ENCODE measurements at places on chromosomes 3 and 15.

DNA sequence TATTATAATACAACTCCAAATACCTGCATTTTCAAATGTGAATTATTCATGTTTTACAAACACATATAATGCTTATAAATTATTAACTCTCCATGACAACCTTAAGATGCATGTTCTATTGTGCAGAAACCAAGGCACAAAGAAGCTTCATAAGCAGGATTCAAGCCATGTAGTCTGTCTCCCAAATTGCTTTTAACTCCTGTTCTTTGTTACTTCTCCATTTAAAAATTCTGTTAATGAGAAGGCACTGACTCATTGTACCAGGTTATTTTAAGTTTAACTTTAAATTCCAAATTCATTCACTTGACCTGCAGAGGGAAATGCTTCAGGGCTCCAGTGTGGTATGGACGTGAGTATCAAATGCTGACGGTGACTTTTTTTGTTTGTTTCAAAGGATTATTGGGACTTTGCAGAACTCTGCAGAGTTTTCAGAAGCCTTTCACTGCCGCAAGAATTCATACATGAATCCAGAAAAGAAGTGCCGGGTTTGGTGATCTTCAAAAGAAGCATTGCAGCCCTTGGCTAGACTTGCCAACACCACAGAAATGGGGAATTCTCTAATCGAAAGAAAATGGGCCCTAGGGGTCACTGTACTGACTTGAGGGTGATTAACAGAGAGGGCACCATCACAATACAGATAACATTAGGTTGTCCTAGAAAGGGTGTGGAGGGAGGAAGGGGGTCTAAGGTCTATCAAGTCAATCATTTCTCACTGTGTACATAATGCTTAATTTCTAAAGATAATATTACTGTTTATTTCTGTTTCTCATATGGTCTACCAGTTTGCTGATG, 100.0 kb downstream of the MME start:
- DNase-seq: no peak

- DNase-seq: no peak
Measured at GRCh38 chr3:32334675-32335074, 57.0 kb upstream of the CMTM7 start.

- DNase-seq: no peak
Measured at GRCh38 chr3:124545891-124546290, 184.4 kb upstream of the UMPS start.

- DNase-seq: no peak
Measured at GRCh38 chr3:195889870-195890295, 18.5 kb downstream of the TNK2 start.

DNA sequence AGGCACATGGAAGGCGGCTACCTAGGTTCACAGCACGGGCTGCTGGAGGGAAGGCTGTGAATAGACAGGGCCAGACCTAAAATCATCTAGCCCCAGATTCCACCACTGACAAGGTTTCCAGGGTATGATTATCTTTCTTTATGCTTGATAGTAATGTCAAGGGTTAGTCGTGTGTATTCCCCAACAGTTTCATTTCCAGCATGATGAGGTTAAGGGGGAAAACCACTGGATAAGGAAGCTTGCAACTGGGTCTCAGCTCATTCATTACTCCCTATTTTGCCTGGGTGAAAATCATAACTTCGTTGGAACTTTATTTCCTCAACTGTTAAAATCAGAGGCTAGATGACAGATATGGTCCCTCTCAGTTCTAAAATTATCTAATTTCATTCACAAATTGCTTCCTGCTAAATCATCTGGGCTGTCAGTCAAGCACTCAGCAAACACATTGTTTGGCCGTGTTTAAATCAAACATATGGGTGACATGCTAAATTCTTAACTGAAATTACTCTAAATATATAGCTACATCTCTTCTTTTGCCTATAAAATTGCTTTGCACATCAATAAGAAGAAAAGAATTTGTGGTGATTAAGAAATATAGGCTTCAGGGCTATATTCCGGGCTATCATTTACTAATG, 111.7 kb downstream of the CYP19A1 start:
- no peak for DNase-seq

GRCh38 chr3:190738636-190739155, 123.8 kb downstream of the GMNC start:
- no peak for DNase-seq

- no peak for DNase-seq
Measured at GRCh38 chr15:70609889-70610288, 153.5 kb downstream of the UACA start.

DNA sequence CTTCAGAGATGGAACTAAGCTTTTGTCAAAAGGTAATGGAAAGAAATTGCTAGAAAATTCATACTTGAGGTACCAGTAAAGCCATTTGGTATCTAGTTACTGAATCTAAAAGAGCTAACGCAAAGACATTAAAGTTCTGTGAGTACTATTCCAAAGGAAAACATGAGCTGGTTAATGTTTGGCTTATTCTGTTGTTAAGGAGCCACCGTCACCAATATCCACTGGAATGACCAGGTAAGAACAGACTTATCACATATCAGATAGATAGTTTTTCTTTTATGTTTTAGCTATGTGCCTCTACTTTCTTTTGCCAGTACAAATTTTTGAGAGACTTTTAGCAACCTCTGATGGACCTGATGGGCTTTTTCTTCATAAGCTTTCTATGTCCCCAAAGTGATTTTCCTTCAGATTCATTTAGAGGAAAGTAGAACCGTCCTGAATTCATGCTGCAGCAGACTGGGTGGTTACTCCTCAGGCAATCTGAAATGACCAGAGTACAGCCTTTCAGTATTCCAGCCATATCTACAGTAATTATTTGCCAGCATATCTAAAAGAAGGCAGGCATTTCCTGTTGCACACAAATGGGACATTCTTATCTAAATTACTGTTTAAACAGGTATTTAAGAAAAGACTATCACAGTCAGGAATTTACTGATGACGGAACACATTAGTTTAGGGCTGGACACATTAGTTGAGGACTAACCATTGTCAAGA, 274.1 kb downstream of the MECOM start:
- DNase-seq: no peak

GRCh38 chr3:128167973-128168674, 14.8 kb downstream of the EEFSEC start:
- DNase-seq: no peak

GRCh38 chr3:167684388-167684993, 30.7 kb upstream of the WDR49 start:
- peak; percentile 53 for DNase-seq

GRCh38 chr3:13125092-13126015, 52.1 kb upstream of the IQSEC1 start:
- DNase-seq: no peak

DNA sequence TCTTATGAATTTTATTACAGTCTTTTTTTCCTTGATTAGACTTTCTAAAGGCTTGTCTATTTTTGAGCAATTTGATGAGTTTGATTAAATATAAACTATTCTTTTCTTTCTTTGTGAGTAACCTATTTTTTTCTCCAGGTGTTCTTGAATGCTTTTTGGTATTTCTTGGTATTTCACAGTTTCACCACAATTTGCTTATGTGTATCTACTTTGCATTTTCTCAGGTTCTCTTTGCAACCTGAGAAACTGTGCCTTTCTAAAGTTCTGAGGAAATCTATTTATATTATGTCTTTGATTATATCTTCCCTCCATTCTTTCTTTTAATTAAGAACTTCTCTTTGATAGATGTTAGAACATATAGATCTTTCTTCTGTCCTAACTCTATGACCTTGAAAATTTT, 117.1 kb upstream of the MLF1 start:
- DNase-seq: no peak

DNA sequence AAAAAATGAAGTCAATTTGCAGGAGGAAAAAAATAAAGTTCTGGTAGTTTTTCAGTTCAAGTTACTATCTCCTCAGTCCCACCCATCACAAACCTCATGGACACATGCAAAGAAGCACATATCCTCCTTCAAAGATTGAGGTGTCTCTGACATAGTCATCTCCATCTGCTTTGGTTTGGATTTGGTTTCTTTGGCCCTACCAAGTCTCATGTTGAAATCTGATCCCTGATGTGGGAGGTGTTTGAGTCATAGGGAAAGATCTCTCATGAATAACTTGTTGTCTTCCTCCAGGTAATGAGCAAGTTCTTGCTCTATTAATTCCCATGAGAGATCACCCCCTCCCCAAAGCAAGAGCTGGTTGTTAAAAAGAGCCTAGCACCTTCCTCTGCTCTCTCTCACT, 446.8 kb downstream of the IGSF11 start:
- no peak for DNase-seq

GRCh38 chr3:69791919-69792399, 52.7 kb downstream of the MITF start:
- peak; percentile 42 for DNase-seq

DNA sequence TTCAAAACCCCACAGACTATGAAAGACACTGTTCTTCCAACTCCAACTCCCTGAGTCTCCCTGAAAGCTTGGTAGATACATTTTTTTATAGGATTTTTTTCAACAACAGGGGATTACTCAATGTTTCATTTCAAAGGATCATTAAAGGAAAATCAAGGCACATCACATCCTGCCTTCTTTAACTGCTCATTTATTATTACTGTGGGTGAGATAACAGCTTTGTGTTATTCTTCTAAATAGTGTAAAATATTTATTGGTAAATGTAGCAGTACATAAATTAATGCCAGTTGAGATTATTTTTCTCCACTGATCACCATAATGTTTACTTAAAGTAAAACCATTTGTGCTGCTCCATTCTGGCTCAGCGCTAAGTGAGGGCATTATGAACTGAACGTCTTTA, 57.2 kb downstream of the AGBL1 start:
- no peak for DNase-seq

- DNase-seq: no peak
Measured at GRCh38 chr3:121870717-121871116, 23.5 kb upstream of the SLC15A2 start.

GRCh38 chr15:75736256-75736655, 23.6 kb upstream of the CSPG4 start:
- no peak for DNase-seq

DNA sequence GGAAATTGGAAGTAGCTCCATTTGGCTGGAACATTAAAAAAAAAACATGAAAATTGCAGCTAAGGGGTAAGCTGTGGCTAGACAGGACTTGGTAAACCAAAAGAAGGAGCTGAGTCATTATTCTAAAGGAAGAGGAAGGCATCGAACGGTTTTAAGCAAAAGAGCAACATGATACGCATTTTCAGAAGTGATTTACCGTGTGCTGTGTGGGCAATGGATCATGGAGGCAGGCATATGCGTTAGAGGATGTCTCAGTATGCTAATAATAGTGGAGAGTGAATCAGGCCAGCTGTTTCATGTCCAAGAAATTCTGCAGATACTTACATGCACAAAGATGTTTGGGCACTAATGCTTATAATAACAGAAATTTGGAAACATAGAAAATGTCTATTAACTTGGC, 409.1 kb upstream of the ATP11B start:
- DNase-seq: no peak

DNA sequence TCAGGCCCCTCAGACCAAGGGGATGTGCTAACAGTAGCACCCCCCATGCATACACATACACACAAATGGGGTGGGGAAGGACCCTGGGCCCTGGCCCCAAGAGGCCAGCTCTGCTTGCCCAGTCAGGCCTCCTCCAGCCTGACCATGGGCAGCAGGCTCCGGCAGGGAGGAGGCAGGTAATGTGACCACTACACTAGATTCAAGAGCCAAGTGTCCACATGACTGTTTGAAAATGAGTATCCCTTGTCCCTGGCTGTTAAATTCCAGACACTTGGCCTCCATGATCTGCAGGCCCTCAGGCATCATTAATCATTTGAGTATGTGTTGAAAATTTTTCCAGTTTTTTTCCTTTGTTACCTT, 13.9 kb upstream of the GNAI2 start:
- no peak for DNase-seq

DNA sequence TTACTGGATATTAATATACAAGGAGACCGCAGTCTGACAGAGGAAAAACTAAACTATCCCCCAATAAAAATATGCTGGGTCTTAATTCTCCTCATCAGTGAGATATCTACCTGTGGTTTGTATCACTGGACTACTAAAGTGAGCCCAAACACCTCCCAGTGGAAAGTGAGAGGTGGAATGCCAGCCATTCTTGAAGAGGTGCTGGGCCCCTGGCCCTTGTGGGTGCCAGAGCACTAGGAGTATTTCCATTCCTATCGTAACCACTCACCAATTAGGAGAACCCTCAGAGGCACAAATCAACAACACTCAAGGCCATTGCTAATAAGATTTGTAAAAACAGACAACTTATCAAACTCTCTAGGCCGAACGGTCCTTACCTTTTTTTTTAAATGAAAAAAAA, 121.5 kb upstream of the TSPAN3 start:
- DNase-seq: no peak

- DNase-seq: peak; percentile 15
Measured at GRCh38 chr15:29888646-29889045, 66.4 kb upstream of the TJP1 start.

DNA sequence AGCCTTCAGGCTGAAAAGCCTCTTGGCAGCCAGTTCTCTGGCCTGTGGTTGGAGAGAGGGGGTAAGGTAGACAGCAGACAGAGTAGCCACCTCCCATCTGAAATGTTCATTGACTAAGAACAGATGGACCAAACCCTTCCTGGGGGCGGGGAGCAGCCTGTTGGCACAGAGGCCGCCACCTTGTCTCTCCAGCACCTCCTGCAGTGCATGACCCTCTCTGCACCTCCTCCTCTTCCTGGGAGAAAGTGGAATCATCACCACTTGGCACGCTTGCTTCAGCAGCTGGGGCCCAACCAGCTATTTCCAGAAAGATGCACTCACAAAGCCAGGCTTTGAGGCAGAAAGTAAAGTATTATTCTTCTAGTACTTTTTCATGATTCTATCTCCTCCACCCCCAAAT, 313.4 kb upstream of the CHRM5 start:
- no peak for DNase-seq

DNA sequence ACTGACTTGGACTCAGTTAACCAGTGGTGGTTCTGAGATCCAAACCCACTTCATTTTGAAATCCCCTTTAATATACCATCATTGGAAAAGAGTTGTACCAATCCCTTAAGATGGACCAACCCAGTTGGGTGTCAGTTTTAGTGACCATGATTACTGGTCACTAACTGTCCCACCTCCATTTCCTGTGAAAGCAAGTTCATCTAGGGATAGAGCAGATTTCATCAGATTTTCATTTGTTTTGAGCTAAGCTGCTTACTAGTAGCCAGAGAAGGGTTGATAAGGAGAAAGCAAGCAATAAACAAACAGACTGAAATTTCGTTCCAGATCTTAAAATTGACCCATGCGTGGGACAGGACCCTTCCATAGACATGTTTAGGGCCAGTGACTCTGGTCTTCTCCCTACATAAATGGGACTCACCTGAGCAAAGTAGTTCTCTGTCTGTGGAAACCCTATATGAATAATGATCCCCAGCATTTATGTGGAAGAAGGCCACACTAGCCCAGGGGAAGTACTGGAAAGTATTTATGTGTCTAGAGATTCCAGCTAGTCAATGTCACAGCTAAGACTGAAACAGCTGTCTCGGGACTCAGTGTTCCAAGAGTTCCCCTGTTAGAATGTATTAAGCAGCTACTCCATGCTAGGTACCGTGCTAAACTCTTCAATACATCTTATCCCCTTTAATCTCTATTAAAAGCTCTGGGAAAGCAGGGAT, 196.0 kb upstream of the BCL6 start:
- no peak for DNase-seq

- DNase-seq: no peak
Measured at GRCh38 chr15:65212097-65212496, 824 bp upstream of the CILP start.

- DNase-seq: peak; percentile 68
Measured at GRCh38 chr3:57127891-57128518, 37.1 kb downstream of the IL17RD start.

- DNase-seq: peak; percentile 53
Measured at GRCh38 chr3:194137008-194137505, 1.1 kb downstream of the HES1 start.

Data from GM03348 (cell line).